Aorta (tissue), 5 donors: ENCODE measurements at places on chromosomes 6 and 20.

GRCh38 chr20:36631646-36632045 is 14.3 kb downstream of the SLA2 start:
- no peak for DNase-seq

- DNase-seq = no peak
Measured at GRCh38 chr6:26478100-26478984, 20.6 kb downstream of the BTN2A1 start.

DNA sequence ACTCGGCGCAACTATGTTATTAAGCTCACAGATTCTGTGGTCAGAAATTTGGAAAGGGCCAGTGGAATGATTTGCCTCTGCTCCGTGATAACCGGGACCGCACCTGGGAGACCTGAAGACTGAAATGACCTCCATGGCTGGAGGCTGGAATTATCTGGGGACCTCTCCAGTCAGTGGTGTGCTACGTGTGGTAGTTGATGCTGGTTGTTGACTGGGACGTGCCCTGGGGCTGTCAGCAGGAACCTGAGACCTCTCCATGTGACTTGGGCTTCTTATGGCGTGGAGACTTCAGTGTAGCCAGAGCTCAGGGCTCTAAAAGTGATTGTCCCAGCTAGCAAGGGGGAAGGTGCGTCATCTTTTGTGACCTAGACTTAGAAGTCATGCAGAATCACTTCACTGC is 50.3 kb downstream of the CHMP4B start:
- DNase-seq = no peak

GRCh38 chr6:148226284-148226683 is 116.4 kb upstream of the SASH1 start:
- DNase-seq = no peak

GRCh38 chr6:166282394-166283032 is 25.7 kb downstream of the PRR18 start:
- DNase-seq = no peak

GRCh38 chr6:49519660-49520059 is 19.9 kb downstream of the GLYATL3 start:
- no peak for DNase-seq

DNA sequence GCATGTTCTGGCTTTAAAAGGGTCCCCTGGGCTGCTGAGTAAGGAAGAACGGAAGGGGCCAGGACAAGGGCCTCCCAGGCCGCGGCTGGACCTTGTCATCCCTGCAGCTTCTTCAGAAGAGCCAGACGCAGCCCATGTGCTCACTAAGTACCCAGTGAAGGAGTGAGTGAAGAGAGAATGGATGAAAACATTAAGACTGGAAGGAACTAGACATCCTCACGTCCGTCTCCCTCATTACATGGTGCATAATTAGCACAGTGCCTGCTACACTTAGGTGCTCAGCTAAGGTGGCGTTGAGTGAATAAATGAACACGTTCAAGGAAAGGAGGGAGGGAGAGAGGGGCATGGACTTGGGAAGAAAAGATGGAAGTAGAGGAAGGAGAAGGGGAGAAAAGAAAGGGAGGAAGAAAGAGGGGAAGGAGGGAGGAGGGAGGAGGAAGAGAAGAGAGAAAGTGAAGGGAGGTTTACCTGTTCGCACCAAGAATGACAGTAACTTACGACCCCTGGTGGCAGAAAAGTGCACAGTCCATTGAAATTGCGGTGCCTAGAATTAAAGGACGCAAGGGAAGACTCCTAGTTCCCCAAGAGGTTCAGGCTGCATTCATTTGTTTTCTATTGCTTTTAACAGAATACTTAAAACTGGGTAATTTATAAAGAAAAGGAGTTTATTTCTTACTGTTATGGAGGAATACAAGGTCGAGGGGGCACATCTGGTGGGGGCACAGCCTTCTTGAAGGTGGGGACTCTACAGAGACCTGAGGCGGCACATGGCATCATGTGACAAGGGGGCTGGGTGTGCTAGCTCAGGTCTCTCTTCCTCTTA is 8.0 kb downstream of the TP53RK start:
- DNase-seq = no peak

- no peak for DNase-seq
Measured at GRCh38 chr6:55014321-55015088, 159.8 kb upstream of the HCRTR2 start.

- DNase-seq = no peak
Measured at GRCh38 chr6:69735027-69735426, 61.8 kb downstream of the LMBRD1 start.

DNA sequence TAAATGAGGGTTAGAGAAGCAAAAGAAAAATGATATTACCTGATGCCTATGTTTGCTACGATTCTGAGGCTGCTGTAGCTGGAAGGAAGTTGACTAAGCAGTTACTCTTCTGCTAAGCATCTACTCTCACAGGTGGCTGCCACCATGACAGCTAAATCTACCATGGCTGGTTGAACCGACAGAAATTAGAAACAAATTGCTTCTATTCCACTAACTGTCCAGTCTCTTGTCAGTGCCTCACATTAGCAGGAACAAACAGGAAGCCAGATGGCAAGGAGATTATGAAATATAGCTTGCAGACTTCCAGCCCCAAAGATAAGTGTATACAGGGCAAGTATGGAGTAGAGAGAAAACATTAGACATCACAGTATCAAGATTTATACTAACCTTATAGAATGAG is 59.4 kb upstream of the TMEM200A start:
- DNase-seq = no peak

- peak; percentile 58 for DNase-seq
Measured at GRCh38 chr20:33733654-33734576, 2.1 kb downstream of the ZNF341 start.

- no peak for DNase-seq
Measured at GRCh38 chr6:101783287-101783686, 389.8 kb downstream of the GRIK2 start.

DNA sequence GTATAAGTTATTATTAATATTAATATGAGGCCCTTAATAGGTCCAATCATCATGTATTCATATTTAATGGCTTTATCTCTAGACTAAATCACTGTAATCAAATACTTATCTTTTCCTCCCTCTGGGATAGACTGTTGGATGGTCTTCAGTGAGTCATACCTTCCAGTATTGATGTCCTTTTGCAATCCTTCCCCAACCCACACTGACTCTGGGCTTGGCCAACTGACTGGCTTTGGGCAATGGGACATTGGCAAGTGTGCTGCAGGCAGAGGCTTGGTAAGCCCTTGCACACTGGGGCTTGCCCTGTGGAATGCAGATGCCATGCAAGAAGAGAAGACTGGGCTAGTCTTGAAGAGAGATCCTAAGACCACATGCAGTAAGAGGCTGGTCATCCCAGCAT is 136.6 kb downstream of the CCDC170 start:
- no peak for DNase-seq

- DNase-seq = no peak
Measured at GRCh38 chr6:162618448-162619002, 109.0 kb downstream of the PRKN start.

DNA sequence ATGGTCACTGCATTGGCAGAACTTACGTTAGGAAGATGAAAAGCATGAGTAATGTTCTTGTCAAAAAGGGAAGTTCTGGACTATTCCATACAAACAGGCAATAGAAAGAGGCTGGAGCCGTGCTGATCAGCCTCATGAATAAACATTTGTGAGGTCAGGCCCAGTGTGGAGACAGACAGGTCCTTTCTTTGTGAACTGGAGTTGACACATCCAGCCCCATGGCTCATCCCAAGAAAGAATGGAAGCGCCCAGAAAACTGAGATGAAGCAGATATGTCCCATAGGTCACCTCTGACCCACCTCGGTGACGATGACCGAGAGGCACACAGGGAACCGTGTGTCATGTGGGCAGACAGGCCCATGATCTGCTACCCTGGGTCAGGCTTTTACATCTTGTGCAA is 276.0 kb upstream of the SGK1 start:
- DNase-seq = no peak

DNA sequence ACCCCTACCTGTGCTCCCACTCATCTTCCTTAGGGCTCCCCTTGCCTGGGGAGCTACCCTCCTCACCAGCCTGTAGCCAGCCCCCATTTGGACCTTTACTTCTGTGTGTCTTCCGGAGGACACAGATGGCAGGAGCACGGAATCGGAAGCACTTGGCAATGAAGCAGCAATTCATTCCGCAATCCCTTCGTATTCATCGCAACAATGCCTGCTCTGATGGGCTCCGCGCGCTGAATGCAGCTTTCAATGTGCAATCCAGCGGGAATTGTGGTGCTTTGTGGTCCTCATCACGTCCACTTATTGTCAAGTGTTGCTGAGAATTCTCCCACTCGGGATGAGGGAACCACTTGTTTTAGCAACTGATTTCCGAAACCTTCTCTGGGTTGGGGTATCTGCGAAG is 336.0 kb downstream of the DHX35 start:
- DNase-seq = no peak

- DNase-seq = peak; percentile 65
Measured at GRCh38 chr6:152863618-152864326, 113.2 kb downstream of the VIP start.

GRCh38 chr20:43755390-43755789 is 28.6 kb upstream of the GTSF1L start:
- DNase-seq = no peak

- no peak for DNase-seq
Measured at GRCh38 chr6:106381881-106382280, 21.4 kb downstream of the CRYBG1 start.
